ENCODE measurements at places on chromosomes 13 and 19. TPM values are rescaled to one million over a fixed set of nuclear protein-coding genes. Genes with fewer than 3 reads are reported as not detected.

The HPN gene
- total RNA-seq: 17.1 TPM

The FCER2 gene
- not detected for total RNA-seq

The LHB gene
- total RNA-seq: not detected

The SYCN gene
- total RNA-seq: not detected

The LPAR6 gene
- 10.1 TPM for total RNA-seq

The FXYD7 gene
- not detected for total RNA-seq

The RUBCNL gene
- 1.1 TPM for total RNA-seq

The NANOS3 gene
- 2.8 TPM for total RNA-seq

The KIR3DL1 gene
- not detected for total RNA-seq

The LRRC8E gene
- 4.3 TPM for total RNA-seq

The ZNF20 gene
- total RNA-seq: 9.0 TPM

The SBSN gene
- 0.53 TPM for total RNA-seq

The LYPD3 gene
- 13.3 TPM for total RNA-seq

The ZNF230 gene
- 5.0 TPM for total RNA-seq

The KLF5 gene
- 189 TPM for total RNA-seq

The ENOX1 gene
- total RNA-seq: 7.5 TPM

The PCDH20 gene
- 7.2 TPM for total RNA-seq

The ANGPTL8 gene
- not detected for total RNA-seq

The ICAM4 gene
- 5.3 TPM for total RNA-seq

The ATP7B gene
- 27.7 TPM for total RNA-seq
